ENCODE measurements at places on chromosomes 3 and 15.

GRCh38 chr15:77418966-77419835 is 703 bp downstream of the PEAK1 start:
- DNase-seq, result peak; percentile 20

DNA sequence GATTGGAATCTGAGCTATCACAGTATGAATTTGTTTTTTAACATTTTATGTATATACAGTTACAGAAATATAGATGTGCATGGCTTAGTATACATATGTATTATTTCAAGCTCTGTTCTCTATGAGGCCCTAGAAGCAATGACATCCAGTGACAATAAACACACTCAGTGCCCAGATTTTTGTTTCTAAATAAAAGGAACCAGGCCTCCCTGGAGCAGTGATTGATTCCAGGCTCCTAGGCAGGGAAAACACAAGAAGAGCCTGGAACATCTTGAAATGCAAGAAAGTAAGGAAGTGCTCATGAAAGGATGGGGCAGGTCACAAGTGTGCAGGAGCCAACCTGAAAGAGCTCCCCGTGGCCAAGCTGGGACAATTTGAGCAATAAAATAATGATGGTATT is 18.5 kb upstream of the CGNL1 start:
- DNase-seq, result no peak

- no peak for DNase-seq
Measured at GRCh38 chr3:40019376-40019775, 210.0 kb downstream of the MYRIP start.

- peak; percentile 95 for DNase-seq
Measured at GRCh38 chr15:48592221-48592731, 53.2 kb downstream of the FBN1 start.

DNA sequence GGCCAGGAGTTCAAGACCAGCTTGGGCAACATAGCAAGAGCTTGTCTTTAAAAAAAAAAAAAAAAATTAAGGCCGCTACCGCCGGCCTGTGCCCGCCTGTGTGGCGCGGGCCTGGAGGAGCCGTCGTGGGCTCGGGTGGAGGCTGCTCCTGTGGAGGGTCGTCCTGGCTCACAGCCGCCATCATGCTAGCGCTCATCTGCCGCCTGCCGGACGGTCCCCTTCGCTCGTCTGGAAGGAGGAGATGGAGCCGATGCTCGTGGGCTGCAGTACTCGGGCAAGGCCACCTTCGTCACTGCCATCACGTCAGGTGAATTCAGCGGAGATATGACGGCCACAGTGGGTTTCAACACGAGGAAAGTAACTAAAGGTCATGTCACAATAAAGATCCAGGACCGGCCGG is 37.4 kb downstream of the TFRC start:
- no peak for DNase-seq

- no peak for DNase-seq
Measured at GRCh38 chr3:52488746-52489145, 6.4 kb upstream of the STAB1 start.

GRCh38 chr3:57727106-57727505 is 29.0 kb upstream of the SLMAP start:
- no peak for DNase-seq

GRCh38 chr3:109910772-109911171 is 573.4 kb upstream of the DPPA4 start:
- DNase-seq, result no peak

DNA sequence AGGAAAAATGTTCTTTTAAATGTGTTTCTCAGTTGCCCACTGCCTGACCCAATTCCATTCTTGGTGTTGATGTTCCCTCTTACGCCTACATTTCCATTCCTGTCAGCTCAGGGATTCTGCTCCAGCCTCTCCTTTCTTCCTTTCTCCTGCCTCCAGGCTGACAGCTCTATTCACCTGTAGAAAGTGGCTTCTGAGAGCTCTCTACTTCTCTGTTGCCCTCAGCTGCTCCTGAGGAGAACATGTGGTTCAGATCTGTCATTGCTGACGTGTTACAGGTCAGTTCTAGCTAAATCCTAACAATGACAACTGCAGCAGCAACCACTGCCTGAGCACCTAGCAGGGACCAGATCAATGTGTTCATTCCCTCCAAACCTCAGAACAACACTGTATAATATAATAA is 144.9 kb upstream of the PLAAT1 start:
- no peak for DNase-seq

- peak; percentile 19 for DNase-seq
Measured at GRCh38 chr3:111314181-111314873, 227.7 kb upstream of the CD96 start.
